NCI-H446 treated with DMSO at 0.1 percent for 48 hours (cell line): ENCODE measurements at places on chromosomes 2 and 18.
A peak's percentile ranks its signal among the peaks of the same experiment; 100 is the strongest.

- DNase-seq, result no peak
These were observed 221.1 kb downstream of the INSIG2 start for GRCh38 chr2:118309257-118309945.

GRCh38 chr18:50594942-50595341 is 35.1 kb downstream of the MAPK4 start:
- DNase-seq, result no peak

- DNase-seq, result no peak
These were observed 615.0 kb upstream of the DDX18 start for GRCh38 chr2:117199511-117199910.

DNA sequence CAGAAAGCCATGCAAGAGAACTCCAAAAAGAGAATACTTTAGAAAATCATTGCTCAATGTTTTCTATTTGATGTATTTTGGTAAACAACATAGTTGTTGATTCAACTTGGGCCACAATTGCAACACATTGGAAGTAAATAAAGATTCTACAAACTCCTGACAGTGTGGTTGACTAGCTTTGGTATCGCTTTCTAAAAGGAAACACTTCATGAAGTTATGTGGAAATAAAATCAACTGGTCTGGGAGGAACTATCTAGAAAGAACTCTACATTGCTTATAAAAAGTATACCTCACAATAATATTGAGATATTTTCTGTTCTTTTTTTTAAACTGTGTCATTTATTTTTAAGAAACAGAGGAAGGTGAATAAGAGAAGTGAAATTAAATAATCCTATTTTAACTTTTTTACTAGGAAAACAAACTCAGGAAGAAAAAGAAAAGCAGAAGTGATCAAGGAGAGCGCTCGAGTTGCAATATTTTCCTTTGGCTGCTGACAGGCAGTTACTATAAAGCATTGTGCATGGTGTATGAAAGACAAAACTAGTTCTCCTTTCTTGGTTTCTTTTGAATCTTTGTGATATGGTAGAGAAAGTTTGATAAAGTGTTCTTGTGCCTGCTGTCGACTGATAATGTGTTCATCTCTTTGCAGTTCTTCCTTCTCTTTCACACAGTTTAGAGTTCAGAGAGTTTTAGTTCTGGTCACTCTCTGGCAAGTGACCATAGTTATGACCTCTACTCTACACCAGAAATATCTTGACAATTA is 3.0 kb downstream of the DHRS9 start:
- no peak for DNase-seq

DNA sequence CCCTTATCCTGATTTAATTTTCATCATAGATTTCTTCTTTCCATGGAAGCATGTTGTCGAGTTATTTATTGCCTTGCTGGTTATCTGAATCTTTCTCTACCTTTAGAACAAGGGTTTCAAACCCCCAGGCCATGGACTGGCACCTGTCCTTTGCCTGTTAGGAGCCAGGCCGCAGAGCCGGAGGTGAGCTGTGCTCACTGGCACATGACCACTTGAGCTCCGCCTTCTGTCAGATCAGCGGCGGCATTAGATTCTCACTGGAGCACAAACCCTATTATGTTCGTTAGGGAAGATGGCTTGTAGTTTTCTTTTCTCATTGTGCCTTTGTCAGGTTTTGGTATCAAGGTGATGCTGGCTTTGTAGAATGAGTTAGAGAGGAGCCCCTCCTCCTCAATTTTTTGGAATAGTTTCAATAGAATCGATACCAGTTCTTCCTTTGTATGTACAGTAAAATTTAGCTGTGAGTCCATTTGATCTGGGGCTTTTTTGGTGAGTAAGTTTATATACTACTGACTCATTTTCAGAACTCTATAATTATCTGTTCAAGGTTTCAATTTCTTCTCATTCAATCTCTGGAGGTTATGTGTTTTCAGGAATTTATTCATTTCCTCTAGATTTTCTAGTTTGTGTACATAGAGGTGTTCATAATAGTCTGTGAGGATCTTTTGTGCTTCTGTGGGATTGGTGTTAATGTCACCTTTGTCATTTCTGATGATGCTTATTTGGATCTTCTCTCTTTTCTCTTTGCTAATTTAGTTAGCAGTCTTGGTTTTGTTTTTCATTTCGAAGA is 668.0 kb upstream of the FAM98A start:
- no peak for DNase-seq

DNA sequence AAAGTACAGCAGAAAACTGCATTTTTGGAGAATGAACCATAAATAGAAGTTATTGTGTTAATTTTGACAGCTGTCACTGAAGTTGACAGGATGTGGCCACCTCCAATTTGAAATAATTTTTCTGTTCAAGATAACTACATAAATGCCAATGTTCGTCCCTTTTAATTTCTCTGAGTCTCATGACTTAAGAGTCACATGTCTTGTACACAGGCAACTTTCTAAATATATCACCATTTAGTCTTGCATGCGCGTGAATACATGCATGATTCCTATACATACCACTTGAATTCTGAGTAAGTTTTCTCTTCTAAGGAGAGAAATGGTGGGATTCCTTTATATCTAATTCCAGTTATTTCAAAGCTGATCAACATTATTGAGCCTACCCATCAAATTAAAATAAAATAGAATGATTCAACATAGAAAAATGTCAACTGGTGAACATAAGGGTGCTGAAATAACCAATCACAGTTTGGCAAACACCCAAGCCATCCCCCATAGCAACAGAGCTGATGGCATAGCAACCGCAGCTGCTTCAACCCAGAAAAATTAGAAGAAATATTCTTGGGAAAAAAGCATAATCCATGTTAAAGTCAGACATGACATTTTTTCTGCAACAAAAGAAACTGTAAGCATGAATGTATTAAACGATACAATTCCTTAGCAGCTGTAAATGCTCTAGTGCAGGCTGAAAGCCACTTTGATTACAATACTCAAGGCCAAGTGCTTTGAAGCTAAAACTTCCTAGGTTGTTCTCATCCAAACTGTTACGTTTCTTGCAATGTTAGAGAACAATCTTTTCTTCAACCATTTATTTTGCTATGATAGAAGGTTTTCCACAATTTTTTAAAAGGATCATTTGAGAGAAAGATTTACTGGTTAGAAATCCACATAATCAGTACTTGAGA is 282.7 kb downstream of the DLGAP1 start:
- DNase-seq, result peak; percentile 68

GRCh38 chr2:118847762-118848172 is 319 bp upstream of the EN1 start:
- no peak for DNase-seq

DNA sequence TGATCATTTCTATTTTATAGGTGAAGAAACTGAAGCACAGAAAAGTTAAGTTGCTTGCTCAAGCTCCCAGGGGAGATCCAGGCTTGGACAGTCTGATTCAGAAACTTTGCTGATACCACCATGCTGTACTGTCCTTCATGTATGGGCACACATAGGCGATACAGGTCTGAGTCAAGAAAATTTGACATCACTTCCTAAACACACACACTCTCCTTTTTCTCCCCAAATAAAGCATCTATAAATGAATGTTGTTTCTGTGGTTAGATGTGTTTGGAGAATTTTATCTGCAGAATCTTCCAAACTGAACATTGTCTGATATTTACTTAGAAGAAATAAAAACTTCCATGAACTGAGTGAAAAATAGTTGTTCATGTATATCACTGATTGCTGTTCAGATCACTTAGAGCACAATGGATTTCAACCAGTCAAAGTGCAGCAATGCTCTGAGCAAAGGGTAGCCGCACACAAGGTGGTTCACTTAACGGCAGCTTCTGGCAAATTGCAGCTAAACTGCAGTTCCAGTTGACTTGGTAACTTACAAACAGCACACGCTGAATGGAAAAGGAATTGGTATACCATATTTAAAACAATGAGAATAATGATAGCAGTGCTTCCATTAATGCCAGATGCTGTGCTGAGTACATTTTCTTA is 10.0 kb upstream of the AGFG1 start:
- no peak for DNase-seq

DNA sequence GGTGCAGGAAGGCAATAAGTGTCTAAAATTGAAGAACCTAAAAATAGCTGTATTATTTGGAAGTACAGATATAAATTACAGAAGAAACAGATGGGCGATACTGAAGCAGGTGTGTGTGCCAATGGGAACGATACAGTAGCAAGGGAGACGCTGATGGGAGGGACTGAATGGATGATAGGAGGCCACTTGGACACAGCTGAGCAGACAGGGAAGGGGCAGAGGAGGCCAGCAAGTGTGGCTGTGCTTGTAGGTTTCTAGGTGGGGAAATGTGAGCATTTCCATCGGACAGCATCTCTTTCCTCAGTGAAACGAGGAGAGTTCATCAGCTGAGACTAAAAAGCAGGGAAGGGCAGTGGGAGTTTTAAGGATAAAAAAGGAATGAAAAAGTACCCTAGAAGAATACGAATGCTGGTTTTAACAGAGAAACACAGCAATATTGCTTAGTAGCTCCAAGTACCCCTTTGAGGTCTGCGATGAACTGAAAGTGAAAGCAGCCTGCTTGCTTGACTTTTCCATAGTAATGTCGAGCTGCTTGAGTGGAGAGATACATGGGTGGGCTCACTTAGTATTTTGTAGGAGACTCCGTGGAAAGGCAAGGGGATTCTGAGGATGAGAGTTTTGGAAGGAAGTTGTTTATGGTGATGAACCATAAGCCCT is 91.7 kb upstream of the EPC2 start:
- DNase-seq, result peak; percentile 1

DNA sequence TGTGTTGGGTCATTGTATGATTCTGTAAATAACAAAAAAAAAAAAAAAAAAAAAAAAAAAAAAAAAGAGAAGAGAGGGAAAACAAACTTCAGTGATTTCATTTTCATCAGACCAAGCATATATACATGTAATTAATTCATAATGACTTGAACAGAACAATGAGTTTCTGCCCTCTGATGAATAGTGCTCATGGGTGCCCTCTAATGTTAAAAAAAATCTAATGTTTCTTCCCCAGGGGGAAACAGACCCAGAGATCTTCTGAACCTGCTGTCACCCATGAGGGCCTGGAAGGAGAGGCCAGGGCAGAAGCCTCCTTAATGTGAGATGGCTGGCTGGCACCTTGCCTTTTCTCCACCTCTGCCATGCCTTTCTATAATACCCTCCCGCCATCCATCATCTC is 289.2 kb downstream of the ZNF521 start:
- no peak for DNase-seq

GRCh38 chr2:65263262-65263661 is 35.6 kb downstream of the ACTR2 start:
- no peak for DNase-seq
